Putamen (tissue), 1 donor: ENCODE measurements at places on chromosomes 16 and 17.
A peak's percentile ranks its signal among the peaks of the same experiment; 100 is the strongest.

GRCh38 chr17:29929533-29930408 lies at the start of gene SSH2:
SSH2 (minus strand) TSS chr17:29930228; CDS start chr17:29930000, 228 bp downstream.
- DNase-seq: peak; percentile 89

DNA sequence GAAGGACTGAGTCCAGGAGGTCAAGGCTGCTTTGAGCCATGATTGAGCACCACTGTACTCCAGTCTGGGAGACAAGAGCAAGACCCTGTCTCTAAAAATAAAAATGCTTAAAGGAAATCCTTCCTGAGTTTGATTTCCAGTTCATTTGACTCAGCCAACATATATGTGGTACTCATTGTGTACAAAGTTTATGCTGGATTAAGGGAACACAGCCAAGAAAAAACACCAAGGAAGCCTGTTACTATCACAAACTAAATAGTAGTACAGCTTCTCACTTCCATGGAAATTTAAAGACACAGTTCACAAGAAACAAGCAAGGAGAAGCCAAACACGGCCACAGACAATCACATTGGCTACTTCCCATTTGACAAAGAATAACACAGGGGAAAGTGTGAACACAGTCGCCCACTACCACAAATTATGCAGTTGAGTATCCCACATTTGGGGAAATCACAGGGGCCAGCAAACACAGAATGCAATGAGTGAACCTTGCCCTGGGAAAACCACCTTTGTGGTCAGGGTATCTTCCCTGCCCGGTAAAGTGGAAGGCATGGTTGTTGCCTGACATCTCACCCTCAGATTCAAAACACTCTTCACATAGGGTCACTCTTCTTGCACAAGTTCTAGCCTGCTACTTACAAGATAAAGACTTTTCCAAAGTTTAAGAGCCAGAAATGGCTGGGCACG lies 14.5 kb downstream of the TEX14 start:
- no peak for DNase-seq

DNA sequence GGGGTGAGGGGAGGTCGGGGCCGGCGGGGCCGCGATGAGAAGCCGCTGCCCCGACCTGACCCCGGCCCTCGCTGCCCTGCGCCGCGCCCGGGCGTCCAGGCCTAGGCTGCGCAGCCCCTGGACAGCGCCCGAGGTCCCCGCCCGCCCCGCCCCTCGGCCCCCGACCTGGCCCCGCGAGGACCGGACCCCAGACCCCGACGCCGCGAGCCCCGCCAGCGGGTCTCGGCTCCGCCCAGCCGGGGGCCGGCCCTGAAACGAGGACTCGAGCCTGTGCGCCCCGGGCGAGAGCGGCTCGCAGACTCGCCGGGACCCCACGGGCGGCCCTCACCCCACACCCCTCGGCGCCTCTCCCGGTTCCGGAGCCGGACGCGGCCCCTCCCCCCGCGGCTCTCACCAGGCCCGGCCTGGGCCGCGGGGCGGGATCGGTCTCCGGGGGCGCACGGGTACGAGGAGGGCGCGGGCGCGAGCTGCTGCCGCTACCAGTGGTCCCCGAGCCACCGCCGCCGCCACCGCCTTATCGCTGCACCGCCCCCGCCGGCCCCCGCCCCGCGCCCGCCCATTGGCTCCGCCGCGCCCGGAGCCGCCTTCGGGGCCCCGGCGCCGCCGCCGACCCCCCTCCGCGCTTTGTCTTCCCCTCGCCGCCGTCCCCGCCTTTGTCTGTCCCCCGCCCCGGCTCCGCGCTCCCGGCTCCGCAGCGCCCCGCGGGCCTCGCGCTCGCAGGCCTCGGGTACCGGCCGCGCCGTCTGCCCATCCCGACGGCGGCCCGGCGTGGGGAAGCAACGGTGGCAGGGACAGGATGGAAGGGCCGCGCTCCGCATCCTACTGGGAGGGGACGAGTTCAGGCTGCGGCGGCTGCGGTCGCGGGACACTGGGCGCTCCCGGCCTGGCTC lies at the start of gene LIMD2:
TSS of gene LIMD2 (minus strand) at position 488 of the 890 bp plus-strand sequence. CDS start 827 bp downstream, outside the sequence.
- no peak for DNase-seq

GRCh38 chr17:10089196-10089804 lies 109.1 kb downstream of the GAS7 start:
- DNase-seq: no peak

DNA sequence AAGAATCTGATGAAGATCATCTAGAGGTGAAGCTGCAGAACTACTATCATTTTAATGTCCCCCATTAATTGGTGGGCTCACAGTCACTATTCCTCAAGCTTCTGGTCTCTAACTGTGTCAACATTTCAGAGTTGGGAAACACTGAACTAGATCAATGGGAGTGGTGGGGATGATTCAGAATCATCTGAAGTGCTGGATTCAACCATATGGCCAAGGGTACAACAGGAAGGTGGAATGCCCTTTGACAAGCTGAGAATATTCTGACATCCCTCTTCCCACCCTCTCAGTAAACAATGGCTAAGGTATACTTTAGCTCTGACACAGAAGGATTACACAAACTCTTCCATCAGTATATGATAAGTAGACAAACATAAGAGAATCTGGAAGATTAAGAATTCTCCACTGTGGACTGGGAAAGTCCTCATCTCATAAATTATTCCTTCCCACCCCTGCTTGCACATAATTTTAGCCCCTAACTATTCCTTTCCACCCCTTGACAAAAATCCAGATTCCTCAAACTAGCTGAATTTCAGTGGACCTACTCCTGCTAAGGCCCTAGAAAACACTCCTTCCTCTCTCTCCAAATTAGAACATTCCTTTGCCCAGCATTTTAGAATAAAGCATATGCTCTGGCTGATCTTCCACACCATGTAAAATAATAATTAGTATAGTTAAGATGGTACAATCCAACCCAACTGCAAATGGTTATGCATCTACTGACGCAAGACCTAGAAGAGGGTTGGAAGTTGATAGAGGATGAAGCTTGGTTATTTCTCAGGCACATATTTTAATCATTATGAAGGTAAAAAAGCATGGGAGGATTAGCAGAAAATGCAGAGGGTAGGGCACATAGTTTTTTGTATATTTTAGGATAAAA lies 16.3 kb upstream of the RFFL start:
- DNase-seq: no peak

- peak; percentile 58 for DNase-seq
Observed at GRCh38 chr16:87132361-87133014, 184.7 kb downstream of the C16orf95 start.

- DNase-seq: peak; percentile 38
Observed at GRCh38 chr17:35612924-35613521, 25.9 kb downstream of the AP2B1 start.

DNA sequence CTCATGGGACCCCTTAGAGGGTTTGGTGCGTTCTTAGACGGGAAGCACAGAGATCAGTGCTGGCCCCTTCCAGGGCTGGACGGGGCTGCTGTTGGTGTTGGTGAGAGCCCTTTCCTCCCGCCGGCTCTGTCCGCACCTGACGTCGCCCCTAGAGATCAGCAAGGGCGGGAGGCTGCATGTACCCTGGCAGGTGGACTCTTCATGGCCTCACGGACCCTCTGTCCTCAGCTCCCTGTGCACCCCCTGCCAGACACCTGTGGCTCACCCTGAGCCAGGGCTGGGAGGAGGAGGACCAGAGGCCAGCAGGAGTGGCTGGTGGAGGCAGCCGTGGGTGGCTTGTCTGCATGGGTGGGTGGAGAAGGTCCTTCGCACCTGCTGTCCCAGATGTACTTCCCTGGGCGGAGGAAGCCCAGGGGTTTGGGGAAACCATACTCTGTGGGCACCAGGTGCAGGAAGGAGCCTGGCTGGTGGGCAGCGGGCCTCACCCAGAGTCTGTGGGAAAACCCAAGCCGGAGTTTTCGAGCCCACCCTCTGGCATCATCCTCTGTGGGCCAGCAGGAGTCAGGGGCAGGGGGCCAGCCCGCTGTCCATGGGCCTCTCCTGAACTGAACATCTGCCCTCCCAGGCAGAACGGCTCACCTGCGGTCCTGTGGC lies 348.6 kb downstream of the SEC14L1 start:
- DNase-seq: no peak

DNA sequence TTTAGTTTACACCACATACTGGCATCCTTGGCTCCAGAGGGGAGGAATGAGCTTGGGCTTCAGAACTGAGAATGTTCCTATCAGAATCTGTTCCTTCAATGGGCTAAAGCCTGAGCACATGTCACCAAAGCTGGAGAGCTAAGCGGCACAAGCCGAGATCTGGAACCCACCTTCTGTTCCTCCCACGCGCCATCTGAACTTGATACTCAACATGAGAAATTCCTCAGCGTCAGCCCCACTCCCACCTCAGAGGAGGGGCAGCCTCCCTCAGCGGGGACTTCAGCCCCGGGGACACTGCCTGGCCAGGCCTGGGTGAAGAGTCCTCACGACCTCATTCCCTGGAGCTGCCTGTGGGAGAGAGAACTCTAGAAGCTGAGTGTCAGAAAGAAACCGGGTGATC lies 22.8 kb upstream of the SLC47A1 start:
- no peak for DNase-seq

- DNase-seq: no peak
Observed at GRCh38 chr16:13331918-13332317, 430.5 kb downstream of the SHISA9 start.

GRCh38 chr17:14070344-14070984 lies 1.2 kb downstream of the COX10 start:
- no peak for DNase-seq

GRCh38 chr17:73128496-73128895 lies 36.0 kb upstream of the SLC39A11 start:
- no peak for DNase-seq

DNA sequence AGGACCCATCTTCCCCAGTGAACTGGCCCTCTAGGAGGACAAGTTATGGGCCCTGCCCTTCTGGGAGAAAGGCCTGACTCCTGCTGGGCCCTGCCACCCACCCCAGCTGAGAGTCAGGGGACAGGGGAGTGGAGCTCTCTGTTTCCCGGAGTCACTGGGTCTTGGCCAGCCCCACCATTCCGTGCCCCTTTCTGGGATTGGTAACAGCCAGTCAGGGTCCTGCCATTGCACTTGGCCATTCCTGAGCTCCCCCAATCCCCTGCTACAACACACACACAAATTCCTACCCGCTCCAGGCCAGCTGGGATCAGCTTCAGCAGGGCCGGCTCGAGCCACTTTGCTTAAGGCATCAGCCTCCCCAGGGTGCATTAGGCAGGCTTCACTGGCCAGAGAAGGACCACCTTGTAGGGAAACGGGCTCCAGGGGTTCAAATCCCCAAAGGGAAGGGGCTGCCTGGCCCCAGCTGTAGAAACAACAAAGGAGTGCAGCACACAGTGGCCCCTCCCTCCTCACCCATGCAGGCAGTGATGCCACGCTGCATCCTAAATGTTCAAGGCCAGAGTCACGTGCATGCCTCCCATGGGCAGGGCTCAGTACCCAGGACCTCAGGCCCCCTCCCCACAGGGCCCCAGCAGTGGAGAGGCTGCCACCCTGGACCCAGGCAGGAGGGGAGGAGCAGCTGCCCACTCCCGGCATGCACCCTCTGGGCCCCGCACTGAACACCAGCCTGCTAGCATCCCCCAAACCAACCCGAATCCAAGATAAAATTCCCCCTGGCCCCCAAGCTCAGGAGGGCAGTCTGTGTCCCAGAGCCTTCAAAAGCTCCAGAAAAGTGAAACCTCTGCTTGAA lies 37.7 kb downstream of the C16orf78 start:
- DNase-seq: no peak

DNA sequence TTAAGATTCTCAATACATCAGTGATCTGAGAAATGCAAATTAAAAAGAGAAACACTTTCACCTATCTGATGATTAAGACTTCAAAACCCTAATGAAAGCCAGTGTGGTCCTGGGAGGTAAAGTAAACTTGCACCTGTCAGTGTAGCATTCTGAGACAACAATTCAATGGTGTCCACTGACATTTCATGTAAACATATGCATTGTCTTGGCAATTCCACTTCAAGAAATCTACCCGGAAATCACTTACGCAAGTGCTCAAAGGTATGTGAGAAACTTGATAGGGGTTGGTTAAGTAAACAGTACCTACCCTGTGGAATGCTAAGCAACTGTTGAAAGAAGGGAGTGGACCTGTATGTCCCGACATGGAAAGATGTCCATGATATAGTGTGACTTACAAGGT lies 2.1 kb downstream of the ST6GALNAC1 start:
- DNase-seq: no peak

GRCh38 chr17:11506635-11507034 lies 91.6 kb upstream of the DNAH9 start:
- no peak for DNase-seq

- no peak for DNase-seq
Observed at GRCh38 chr17:80613732-80614071, 69.1 kb downstream of the RPTOR start.

GRCh38 chr17:58245428-58246103 lies 7.2 kb downstream of the LPO start:
- no peak for DNase-seq

- no peak for DNase-seq
Observed at GRCh38 chr17:57684711-57685498, 60.2 kb downstream of the CCDC182 start.

DNA sequence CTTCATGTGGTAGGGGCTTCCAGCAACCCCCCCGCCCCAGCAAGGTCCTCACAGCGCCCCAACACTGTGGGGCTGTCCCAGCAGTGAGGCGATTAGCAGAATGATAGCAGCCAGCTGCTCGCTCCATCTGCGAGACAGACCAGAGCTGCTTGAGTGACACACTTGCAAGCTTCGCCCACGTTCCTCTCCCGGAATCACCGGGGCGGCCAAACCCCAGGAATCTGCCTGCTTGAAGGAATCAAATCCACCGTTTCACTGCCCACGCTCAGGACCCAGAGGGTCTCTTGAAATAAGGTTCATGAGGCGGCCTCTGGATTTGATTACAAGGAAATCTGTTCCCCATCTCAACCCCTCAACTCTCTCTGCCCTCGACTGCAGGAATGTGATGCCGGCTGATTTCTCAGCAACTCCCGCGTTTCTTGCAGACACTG lies 356.0 kb downstream of the C16orf95 start:
- peak; percentile 21 for DNase-seq

GRCh38 chr17:73901661-73902415 lies 257.6 kb upstream of the SDK2 start:
- no peak for DNase-seq

- no peak for DNase-seq
Observed at GRCh38 chr16:20347666-20348364, 4.7 kb downstream of the UMOD start.
